Activated CD4-positive, CD25-positive, alpha-beta regulatory T cell treated with anti-CD3 and anti-CD28 coated beads, Interleukin-2, amount 50 U/mL, for 72 hours (primary cell): ENCODE measurements at places on chromosomes 5 and 9.

- no peak for DNase-seq
These were observed 428 bp downstream of the EFNA5 start for GRCh38 chr5:107670087-107670931.

DNA sequence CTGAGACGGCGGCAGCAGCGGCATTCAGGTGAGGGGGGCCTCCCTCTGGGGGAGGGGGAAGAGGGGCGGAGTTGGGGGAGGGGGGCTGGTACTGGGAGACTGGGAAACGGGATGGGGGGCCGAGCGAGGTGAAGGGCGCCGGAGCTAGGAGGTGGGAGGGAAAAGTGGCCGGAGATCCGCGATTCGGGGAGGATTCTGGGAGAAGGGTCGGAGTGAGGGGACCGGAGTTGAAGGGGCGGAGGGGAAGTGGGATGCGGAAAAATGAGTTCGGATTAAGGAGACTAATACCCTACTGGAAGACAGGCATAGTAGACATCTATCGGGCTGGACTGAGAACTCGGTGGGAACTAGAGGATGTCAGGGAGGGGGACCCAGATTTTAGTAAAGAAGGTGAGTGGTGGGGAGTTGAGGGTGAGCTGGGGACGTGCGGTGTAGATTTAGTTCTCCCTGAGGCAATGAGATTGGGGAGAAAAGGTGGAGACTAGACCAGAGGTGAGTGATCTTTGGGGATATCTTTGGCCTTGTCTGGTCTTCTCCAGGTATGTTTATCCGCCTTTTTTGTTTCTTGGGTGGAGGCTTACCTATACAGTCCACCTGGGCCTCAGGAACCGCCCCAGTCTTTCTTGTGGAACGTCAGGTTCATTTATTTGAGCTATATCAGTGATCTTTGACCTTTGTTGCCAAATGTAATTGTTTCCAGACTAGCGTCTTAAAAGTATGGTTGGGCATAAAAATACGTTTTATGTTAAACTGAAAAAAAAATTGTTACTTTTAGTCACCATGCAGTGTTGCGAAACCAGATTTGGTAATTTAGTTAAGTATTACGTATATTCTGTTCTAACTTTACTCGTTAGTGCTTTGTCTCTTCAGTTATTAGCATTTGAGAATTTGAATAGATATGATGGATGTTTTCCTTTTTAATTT is 632 bp downstream of the UBAP1 start:
- no peak for DNase-seq

GRCh38 chr9:20477940-20478620 is 144.2 kb downstream of the MLLT3 start:
- DNase-seq = no peak

GRCh38 chr5:169390265-169390664 is 89.3 kb upstream of the SLIT3 start:
- no peak for DNase-seq

DNA sequence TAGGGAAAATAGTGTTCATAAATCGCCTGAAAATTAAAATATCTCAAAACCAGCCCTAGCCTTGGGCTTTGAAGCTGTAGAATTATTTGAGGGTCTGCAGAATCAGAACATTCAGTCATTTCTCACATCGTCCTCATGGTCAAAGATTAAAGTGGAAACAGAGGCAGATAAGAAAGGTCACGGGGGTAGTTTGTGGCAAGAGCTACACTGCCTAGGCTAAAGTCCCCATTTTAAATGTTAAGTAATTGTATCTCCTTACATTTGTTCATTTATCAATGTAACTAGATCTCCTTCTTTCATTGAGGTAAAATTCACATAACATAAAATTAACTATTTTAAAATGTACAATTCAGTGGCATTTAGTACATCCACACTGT is 139.2 kb downstream of the TLE1 start:
- DNase-seq = no peak
